ENCODE measurements at places on chromosomes 5 and 9.

DNA sequence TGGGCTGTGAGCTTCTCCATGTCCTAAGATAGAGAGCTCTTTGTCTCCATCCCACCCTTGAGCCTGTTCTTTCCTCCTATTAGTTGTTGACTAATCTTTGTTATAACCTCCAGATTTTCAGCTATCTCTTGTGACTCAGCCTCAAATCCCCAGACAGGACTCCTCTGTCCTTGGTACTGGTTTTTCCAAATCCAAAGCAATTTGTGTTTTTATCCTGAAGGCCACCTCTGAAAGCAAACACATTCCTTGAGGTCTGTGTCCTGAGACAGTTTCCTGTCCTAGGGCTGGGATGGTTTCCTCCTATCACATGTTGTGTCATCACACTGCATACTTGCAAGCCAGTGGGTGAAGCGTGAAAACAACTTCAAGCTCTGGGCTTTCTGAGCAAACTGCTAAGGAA lies 8.5 kb downstream of the TNC start:
- DNase-seq: no peak

- DNase-seq: no peak
These were observed 48.2 kb upstream of the JAK2 start for GRCh38 chr9:4936823-4937222.

GRCh38 chr9:111131211-111131610 lies 92.9 kb upstream of the LPAR1 start:
- DNase-seq: no peak

DNA sequence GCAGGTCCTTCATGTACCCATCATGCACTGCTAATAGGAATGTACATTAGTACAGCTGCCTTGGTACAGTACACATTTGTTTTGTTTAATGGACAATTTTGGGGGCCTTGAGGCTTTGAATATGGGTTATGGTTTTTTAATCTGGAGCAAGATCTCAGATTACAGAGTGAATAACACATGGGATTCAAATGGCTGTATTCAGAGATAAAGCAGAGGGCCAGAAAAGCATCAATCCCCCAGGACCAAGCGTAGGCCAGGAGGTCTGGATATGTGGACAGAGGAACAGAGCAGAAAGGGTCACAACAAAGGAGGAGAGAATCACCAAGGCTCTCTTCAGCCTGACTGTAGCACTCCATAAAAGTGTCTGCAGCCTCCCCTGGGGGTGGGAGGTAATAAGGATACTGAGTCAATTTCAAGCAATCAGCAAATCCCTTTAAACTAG lies 47.7 kb upstream of the STK32A start:
- no peak for DNase-seq

DNA sequence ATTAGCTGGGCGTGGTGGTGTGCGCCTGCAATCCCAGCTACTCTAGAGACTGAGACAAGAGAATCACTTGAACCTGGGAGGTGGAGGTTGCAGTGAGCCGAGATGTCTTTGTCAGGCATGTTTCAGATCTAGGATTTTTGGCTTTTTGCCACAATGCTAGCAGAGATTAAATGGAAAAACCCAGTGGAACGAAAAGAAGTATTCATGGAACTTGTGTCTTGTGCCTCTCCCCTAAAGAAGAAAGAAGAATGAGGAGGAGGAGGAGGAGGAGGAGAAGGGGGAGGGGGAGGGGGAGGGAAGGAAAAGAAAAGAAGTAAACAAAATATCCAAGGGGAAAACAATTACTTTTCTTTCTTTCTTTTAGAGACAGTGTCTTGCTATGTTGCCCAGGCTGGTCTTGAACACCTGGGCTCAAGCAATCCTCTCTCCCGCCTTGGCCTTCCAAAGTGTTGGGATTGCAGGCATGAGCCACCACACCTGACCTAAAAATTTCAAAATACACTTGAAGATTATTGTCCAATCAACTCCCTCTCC lies 106.0 kb downstream of the ARRDC3 start:
- DNase-seq: no peak

GRCh38 chr9:87702921-87703320 lies 23.0 kb upstream of the CTSL start:
- DNase-seq: no peak

GRCh38 chr5:38845526-38846378 lies at the start of gene OSMR:
OSMR (plus strand) TSS chr5:38846012; CDS start chr5:38869045, 23,033 bp downstream.
- peak; percentile 97 for DNase-seq

DNA sequence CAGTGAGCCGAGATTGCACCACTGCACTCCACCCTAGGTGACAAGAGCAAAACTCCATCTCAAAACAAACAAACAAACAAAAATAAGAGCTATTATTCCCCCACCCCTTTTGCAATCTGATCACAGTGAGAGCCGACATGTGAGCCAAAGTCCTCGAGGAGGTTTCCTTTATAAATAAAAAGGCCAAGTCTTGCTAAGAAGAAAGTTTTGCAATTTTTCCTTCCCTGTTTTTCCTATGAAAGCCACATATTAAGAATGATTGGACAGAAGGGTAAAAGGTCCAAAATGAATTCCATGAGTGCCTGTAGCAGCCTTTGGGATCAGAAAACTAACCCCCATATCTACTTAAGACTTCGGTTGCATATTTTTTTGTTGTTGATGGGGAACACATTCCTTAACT lies 179.7 kb downstream of the TSSK1B start:
- DNase-seq: no peak

- DNase-seq: no peak
These were observed 60.6 kb upstream of the ABCA1 start for GRCh38 chr9:104988539-104988938.

- DNase-seq: peak; percentile 64
These were observed 9.1 kb upstream of the URM1 start for GRCh38 chr9:128361986-128362646.

Measured in AG04450 (cell line).